ENCODE measurements at places on chromosomes 1 and 21.
A peak's percentile ranks its signal among the peaks of the same experiment; 100 is the strongest.

DNA sequence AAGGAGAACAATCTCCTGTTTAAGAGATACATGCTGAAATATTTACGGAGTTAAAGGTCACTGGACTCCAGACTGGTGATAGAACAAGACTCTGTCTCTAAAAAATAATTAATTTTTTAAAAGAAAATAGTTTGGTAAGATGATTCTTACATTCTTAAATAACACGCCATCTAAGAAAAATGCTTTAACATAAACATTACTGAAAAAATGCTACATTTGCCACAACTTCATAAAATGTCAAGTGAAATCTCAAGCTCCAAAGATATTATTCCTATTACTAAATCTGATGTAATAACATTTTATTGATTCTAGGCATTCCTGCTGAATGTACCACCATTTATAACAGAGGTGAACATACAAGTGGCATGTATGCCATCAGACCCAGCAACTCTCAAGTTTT, 4.1 kb downstream of the ANGPTL3 start:
- DNase-seq = no peak

GRCh38 chr1:224751624-224752311, 135.7 kb downstream of the CNIH3 start:
- DNase-seq = no peak

DNA sequence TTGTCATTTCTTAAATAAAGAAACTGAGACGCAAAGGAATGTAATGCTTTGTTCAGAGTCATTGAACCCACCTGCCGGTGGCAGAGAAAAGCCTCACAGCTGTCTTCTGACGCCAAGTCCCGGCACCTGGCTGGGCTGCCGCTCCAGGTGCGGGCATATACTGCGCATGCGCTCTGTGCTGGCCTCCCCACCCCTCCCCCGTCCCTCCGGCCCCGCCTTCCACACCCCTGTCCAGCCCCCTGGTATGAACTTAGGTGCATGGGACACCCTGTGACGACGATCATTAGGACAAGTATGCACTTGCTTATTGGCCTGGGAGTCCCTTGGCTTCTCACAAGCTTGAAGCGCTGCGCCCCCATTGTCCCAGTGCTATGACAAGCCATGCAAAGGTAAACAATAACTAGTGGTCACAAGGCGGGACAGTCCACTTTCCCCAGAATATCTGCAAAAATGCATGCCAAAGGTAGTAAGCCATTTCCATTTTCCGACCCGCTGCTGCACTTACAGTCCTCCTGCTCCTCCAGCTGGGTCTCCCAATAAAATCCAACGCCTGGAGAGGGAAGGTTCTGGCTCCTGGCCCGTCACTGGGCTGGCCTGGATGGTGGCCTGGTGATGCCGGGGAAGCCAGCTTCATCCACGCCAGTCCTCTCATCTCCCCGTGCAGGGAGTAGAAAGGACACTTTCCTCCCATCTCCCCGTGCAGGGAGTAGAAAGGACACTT, 100.4 kb downstream of the PSMG1 start:
- peak; percentile 61 for DNase-seq

DNA sequence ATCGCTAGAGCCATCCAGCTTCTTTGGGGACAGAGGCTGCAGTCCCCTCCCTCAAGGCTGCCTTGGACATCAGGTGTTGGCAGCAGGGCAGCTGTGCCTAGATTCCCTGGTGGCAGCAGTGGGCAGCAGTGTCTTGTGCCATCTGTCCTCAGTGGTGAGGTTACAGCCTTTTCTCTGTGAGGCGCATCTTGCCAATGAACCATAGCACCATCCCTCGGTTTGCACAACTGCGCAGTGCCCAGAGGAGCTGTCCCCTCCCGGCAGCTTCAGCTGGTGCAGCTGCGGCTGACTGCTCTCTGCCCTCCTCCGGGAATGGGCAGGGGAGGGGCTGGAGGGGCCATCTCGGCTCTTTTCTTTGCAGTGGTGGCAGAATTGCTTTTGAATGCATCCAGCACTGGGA, 59.0 kb upstream of the C8B start:
- peak; percentile 23 for DNase-seq

GRCh38 chr1:12546771-12547585, 71.0 kb downstream of the DHRS3 start:
- no peak for DNase-seq

DNA sequence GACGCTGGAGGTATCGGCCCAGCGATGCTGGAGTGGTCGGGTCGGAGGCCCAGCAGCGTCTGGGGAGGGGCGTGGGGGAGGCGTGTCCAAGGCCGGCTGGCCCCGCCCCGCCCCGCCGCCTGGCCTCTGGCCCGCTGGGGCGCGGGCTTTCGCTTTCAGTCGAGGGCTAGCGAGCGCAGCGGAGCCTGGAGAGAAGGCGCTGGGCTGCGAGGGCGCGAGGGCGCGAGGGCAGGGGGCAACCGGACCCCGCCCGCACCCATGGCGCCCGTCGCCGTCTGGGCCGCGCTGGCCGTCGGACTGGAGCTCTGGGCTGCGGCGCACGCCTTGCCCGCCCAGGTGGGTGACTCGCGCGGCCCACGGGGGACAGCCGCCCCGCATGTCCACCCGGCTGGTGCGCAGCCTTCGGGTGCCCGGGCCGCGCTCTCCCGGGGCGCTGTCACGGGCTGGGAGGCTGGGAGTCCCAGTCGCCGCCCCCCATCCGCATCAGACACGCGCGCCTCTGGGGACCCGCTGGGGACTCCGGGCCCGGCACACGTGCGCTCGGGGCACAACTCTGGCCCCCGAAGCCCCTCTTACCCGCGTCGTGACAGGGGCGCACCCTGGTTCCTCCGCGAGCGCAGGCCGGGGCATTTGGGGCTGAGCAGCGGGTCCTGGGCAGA, at the start of gene TNFRSF1B:
TNFRSF1B (plus strand) TSS at position 158 of the 659 bp plus-strand sequence; CDS start at position 259, 101 bp downstream.
- DNase-seq = peak; percentile 19

- DNase-seq = peak; percentile 87
Observed at GRCh38 chr1:3453891-3454810, at the start of gene ARHGEF16. Gene ARHGEF16, plus strand, starts transcription at chr1:3454665. Its CDS starts 8,420 bp downstream, at chr1:3463085.

- DNase-seq = no peak
Observed at GRCh38 chr1:160486453-160486852, 36.6 kb downstream of the SLAMF6 start.

GRCh38 chr1:14733048-14733778, 134.7 kb downstream of the KAZN start:
- DNase-seq = peak; percentile 70

DNA sequence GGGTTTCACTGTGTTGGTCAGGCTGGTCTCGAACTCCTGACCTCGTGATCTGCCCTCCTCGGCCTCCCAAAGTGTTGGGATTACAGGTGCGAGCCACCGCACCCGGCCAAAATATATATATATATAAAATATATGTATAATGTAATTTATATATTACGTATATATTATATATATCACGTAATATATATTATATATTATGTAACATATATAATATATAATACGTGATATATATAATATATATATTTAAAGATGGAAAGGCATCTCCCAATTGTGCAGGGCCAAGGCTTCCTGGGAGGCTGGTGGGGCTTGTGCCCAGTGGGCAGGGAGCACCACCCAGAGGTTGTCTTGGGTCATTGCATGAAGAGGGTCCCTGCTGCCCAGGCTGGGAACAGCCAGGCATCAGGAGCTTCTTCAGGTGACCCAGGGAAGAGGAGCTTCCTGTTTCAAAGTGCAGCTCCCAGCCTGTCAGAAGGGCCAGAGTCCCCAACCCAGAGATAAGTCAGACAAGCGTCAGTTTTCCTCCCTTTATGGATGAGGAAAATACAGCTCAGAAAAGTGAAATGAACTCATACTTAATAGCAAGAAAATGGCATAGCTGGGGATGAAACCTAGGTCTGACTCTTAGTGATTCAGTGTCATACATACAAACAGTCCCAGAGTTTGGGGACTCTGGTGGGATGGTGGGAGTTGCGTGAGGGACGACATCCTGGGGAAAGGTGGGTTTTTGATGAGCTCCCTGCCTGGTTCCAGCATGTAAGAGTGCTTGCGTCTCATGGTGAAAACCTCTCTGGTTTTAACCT, 12.0 kb downstream of the UBE2Q1 start:
- DNase-seq = peak; percentile 75

- peak; percentile 33 for DNase-seq
Observed at GRCh38 chr1:2556678-2557481, 709 bp downstream of the TNFRSF14 start.

DNA sequence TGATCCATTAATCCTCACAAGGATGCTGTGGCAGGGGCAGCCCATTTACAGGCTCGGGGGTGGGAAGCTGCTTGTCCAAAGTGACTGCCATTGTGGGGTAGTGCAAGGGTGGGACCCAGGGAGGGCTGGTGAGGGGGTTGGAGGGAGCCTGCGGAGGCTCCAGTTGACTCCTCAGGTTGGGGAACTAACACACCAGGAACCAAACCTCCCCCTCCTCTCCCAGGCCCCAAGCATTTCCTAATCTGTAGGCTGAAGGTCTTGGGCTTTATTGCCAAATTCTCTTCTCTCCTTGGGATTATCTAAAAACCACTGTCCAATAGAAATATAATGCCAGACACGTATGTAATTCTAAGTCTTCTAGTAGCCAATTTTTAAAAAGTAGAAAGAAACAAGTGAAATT, 18.2 kb downstream of the IKBKE start:
- no peak for DNase-seq

GRCh38 chr1:156856282-156856785, 2.6 kb downstream of the INSRR start:
- no peak for DNase-seq

DNA sequence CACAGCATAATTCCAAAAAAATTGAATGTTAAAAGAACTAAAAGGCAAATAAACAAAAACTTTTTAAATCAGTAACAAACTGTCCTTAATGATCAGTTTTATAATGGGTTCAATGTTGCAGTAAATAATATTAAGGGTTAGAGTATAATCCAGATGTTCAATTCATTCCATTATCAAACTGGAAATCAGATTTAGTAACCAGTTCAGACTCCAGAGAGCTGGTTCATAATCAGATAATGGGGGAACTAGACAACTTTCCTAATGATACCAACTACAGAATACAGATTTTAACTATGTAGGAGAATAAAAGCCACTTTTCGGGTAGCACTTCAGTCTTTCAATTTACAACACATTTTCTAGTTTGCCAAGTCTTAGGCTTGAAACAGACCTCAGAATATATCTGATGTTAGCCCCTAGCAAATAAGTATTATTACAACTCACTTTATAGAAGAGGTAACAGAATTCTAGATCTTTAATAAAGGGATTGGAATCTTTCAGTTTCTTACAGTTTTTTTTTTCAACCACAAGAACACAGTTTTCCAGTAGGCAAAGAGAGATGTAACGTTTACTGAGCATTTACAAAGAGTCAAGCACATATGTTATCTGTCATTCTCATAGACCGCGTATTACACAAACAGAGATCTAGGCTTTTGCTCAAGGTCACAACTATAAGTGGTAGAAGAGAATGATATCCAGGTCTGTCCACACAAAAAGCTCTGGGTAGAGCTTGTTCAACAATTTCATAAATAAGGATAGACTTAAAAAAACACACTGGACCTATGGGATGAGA, 1.9 kb upstream of the DCAF6 start:
- DNase-seq = no peak

DNA sequence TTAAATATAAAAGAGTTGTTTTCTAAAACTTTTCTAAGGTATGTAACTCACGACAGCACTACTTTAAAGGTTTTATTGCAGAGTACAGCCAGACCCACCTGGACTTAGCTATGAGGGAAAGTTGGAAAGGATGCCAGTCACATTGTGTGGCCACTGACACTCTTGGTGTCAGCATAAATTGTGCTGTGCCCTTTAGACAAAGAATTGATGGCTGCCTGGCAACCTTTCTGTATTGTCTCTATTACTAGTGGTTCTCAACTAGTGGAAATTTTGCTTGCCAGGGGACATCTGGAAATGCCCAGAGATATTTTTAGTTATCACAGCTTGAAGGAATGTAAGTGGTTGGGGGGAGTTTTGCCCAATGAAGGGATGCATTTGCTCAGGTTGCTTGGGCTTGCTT, 117.5 kb upstream of the APP start:
- peak; percentile 1 for DNase-seq

DNA sequence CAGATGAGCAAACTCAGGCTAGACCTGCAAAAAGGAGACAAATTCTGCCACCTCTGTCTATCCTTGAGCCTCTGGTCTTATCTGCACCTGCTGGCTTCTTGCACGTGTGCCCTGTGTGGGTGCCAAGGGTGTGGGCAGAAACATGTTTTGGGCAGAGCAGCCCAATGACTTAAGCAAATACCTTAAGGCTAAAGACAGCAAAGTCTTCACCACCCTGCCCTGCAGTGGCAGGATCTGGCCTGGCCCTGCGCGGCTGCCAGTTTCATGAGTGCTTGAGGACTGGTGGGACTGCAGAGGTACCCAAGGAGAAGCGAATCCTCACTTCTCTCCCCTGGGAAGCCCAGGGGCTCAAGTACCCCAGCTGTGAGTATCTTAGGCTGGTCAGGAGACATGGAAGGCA, 3.8 kb upstream of the SLC26A9 start:
- no peak for DNase-seq

GRCh38 chr1:231460614-231461013, 38.5 kb upstream of the EGLN1 start:
- peak; percentile 25 for DNase-seq

GRCh38 chr1:168439456-168440375, 104.1 kb downstream of the XCL2 start:
- peak; percentile 84 for DNase-seq

- DNase-seq = no peak
Observed at GRCh38 chr1:167526667-167527383, 8.5 kb upstream of the CD247 start.

- no peak for DNase-seq
Observed at GRCh38 chr1:179046808-179047635, 21.3 kb downstream of the FAM20B start.

DNA sequence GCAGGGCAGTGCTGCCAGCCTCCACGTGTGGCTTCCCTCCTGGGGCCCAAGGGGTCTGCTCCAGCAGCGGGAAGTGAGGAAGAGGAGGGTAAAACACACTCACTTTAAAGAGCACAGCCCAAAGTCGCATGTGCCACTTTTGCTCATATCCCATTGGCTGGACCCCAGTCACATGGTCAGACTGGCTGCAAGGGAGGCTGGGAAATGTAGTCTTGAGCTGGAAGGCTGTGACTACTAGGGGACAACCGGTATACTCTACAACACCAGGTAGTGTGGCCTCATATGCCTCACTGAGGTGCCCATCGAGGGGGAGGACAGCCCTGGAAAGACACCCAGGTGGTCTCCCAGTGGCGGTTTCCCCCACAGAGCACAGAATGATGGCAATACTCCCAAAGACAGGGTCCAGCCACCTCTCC, 45.2 kb downstream of the CAMK2N1 start:
- DNase-seq = peak; percentile 36

- DNase-seq = no peak
Observed at GRCh38 chr21:14716761-14717396, 170.8 kb upstream of the SAMSN1 start.

DNA sequence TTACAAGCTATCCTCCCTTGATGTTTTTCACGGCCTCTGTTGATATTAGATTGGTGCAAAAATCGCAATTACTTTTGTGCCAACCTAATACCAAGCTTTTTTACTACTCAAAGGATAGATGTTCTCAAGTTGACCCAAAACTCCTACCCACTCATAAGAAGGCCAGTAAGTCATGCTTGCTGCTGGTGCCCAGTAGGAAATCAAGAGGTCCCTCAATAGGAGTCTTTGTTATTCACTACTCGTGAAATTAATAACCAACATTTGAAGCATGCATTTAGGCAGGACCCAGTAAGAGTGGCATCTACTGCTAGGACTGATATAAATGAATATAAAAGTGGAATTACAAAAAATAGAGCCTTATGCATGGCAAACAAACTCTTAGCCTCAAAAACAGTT, 52.6 kb downstream of the APP start:
- DNase-seq = no peak
